Lung (tissue), 17 donors: ENCODE measurements at places on chromosomes 12 and 14.

DNA sequence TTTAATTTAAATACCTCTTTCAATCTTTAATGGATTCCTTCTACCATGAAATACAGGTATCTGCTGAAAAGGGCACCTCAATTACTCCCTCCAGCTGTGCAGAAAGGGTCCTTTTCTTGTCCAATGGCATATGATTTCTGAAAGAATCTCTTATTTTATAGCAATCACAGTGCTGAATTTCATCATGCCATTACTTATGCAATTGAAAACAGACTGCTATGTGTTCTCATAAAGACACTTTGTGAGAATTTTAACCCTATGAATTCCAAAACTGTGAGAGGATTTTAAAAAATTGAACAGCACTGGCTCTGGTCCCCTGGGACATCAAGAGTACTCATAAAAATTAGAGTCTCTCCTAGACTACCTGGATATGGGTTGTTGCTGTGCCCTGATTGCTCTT lies 45.9 kb upstream of the CNOT2 start:
- DNase-seq, result no peak

DNA sequence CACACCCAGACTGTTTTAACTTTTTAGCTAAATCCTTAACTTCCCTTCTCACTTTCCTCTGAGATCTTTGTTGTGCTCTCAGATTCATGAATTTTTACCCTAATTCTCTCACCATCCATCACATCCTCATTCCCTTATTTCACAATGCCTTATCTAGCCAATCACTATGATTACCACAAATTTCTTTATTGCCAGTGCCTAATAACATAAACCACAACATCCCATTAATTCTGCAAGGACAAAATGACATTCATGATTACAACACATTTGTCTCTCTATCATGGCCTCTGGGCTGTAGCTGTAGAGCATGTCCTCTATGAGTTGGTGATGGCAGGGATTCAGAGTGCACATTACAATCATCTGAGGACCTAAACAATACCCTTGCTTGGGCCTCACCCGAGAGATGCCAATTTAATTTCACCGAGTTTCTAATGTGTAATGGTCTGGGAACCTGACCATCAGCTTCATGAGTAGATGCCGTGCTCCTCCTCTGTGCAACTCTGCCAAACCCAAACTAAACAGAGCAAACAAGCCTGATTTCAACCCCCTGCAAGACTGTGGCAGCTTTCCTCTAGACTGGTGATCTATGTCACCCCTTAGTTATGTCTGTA lies 99.3 kb downstream of the SPTSSA start:
- DNase-seq, result no peak

DNA sequence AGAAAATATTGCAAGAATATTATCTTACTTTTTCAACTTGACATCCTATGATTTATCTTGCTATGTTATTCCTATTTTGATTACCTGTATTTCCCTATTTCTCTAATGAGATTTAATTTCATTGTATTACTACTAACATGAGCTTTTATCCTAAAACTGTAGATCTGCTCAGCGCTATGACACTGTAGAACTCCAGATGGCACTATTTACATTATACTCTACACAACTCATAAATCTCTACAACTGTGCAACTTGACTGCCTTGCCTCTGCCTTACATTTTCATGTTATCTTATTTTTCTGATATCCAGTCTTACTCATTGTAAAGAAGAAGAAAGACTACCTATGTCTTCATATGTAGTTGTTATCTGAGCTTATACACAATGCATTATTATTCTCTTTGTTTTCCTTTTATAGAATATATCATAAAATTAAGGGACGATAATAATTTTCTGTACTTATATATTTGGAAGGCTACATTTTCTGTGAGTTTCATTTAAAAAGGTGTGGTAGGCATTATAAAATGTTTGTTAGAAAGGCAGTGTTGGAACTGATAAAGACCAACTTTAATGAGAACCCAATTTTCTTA lies 24.1 kb downstream of the NUP37 start:
- DNase-seq, result peak; percentile 71

GRCh38 chr12:55034218-55034617 lies 14.4 kb downstream of the NEUROD4 start:
- no peak for DNase-seq

DNA sequence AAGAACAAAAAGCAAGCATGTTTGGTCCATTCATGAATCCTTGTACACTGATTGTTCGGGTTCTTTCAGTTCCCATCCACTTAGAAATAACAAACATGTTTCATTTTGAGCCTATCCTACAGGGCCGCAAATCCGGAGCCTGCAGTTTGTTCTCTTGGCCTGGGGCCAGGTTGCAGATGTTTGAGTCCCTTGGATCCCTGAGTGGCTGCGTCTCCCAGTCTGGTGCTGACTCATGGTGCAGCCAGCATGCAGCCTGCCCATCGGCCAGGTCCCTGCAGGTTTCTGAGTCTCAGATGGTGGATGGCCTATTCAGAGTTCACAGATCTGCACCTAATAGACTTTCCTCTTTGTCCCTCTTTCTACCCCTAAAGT lies 1.9 kb upstream of the DYNC1H1 start:
- peak; percentile 69 for DNase-seq

DNA sequence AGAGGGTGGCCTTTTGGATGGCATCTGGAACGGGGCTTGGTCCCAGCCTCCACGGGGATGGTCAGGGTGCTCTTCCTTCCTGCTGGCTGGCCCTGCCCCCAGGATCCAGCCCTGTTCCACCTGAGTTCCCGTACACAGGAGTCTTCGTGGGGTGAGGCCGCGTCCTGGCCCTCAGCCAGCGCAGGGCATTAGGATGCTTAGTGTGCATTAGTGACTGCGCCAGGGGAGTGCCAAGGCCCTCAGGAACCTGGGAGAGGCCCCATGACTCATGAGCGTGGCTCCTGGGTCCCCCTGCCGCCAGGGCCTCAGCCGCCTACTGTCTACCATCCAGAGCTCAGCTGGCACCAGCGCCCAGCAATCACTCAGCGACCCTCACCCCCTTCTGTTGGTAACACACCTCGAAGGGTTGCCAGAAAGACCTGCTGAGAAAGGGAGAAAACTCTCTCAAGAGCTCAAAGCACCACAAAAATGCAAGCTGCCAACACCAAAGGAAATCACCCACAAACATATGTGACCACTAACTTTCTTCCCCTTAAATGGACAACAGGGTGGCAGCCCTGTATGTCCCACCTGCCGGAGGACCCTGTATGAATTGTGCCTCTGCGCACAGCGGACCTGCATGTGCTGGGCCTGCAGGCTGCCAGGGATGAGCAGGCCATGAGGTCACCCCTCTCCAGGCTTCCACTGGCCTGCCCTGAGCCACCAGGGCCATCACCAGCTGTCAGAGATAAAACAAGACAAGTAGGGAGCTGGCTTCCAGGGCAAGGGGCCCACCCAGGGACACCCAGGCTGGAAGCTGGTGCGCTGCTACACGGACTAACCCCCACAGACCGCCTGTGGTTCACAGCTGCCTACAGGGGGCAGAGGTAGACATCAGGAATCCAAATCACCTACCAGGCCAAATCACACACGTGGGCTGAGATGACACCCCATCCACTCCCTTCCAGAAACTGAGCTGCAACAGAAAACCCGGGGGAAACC lies 28.7 kb downstream of the CCDC85C start:
- DNase-seq, result no peak

DNA sequence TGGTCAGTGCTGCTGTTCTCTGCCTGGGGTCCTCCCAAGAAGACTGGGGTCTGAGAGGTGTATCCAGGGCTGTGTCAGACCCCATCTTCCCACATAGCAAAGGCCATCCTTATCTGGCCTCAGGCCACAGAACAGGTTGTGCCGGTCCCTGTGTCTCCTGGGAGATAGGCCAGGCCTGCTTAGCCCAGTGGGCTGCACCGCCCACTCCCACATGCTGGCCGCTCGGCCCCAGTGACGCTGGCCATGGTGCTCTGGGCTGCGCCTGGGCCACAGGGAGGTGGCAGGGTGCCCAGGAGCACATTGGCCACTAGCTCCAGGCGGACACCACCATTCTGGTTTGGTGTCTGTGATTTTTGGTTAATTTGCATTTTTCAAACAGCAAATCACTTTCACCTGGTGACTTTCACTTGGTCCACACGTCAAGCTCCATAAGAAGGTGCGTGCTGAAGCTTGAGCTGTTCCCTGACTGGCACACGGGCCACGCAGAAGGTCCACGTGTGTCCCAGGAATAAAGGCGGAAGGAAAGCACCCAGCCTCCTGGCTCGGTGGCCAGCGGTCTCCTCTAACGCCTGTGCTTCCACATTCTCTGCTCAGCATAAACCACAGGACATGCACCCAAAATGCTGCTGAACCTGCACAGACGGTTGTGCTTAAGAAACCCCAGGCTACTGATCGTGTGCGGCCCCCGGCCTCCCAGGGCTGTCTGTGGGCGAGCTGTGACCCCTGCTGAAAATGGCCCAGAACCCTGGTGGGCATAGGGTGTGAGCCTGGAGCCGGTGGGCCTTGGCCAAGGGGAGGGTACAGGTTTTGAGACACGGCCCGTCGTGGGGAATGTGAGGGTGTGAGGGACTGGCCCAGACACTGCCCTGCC lies 4.6 kb downstream of the FBRSL1 start:
- no peak for DNase-seq
